ENCODE measurements at places on chromosomes 7 and 10.

- no peak for DNase-seq
Measured at GRCh38 chr10:79274279-79275104, 72.8 kb upstream of the PPIF start.

DNA sequence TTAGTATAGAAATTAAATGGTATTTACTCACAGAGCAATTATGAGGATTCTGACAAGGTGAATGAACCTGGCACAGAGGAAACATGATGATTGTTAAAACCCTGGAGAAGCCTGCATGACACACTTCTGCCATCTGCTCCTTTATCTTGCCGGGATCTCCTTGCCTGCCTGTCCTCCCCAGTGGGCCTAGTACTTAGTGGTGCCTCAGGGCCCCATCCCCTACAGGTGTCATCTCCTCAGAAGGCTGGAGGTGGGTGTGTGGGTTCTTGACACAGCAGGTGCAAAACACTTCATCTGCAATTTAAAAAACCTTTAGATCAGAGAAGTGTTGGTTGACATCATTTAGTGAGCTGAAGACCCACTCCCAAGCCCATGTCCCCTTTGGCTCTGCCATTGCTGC lies 261.2 kb downstream of the ADRA2A start:
- no peak for DNase-seq

GRCh38 chr10:11207560-11207844 lies 189.8 kb downstream of the CELF2 start:
- no peak for DNase-seq

DNA sequence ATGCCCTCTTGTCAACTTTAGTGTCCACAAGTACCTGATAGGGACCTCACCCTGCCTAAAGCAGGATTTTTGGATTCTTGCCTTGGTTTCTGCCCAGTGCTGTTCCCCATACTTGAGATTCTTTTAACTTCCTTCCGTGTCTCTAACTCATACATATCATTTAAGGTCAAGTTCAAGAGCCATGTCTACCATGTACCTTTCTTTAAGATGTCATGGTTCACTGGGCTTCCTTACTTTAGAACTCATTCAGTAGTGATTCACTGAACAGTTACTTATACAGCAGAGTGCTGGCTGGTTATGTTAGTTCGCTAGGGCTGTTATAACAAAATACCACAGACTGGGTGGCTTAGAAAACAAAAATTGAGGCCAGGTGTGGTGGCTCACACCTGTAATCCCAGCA lies 5.0 kb upstream of the CFAP58 start:
- no peak for DNase-seq

GRCh38 chr10:72449941-72450441 lies 95.3 kb upstream of the DNAJB12 start:
- no peak for DNase-seq

All from stimulated activated CD4-positive, alpha-beta T cell treated with anti-CD3 and anti-CD28 coated beads, Interleukin-1b, Interleukin-23, amount 100 ng/mL, for 1 hour (primary cell).